ENCODE measurements at places on chromosomes 16 and 17.

- no peak for DNase-seq
These were observed 183.8 kb upstream of the CHMP6 start for GRCh38 chr17:80807882-80808281.

DNA sequence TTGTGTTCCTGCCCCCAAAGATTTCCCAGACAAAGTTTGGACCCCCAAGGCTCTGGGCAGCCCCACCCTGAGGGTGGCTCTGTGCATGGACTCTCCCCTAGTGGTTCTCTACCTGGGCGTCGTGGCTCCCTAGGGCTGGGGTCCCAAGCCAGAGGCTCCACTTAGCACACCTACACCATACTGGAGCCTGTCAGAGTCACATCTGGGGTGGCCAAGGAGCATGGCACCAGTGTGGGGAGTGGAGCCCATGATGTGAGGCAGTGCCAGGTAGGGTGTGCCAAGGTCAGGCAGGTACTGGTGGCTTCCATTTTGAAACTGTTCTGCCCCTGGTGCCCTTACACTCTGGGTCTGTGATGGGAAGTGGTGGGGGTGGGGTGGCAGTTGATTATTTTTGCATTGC is 109.9 kb upstream of the GNAO1 start:
- no peak for DNase-seq

GRCh38 chr17:44864831-44865230 is 17.1 kb downstream of the HIGD1B start:
- no peak for DNase-seq

GRCh38 chr17:82823004-82823403 is 16.8 kb downstream of the ZNF750 start:
- no peak for DNase-seq

DNA sequence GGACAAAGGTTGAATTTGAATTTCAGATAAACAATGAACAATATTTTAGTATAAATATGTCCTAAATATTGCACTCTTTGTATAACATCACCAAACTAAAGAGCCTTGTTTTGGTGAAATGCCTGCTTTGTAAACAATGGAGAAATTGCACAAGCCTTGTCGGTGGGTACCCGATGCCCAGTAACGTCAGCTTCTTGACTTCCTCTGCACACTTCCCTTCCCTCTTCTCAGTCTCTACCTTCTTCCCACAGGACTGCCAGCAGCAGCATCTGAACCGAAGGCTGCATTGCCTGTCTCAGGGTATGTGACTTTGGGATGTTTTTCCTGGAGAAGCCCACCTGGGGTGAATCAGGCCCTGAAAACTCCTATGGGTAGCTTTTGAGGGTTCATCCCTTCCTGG is 113.9 kb downstream of the UTP18 start:
- no peak for DNase-seq

- no peak for DNase-seq
These were observed 59.9 kb downstream of the PRMT7 start for GRCh38 chr16:68370581-68371275.

GRCh38 chr16:1468426-1468810 is 6.4 kb downstream of the CLCN7 start:
- DNase-seq = no peak

- DNase-seq = no peak
These were observed 77.3 kb upstream of the NLRP1 start for GRCh38 chr17:5661491-5662125.

GRCh38 chr17:17237026-17237799 is at the start of gene FLCN:
FLCN (minus strand) TSS chr17:17237168; CDS start chr17:17228137, 9,031 bp downstream.
- peak; percentile 89 for DNase-seq

DNA sequence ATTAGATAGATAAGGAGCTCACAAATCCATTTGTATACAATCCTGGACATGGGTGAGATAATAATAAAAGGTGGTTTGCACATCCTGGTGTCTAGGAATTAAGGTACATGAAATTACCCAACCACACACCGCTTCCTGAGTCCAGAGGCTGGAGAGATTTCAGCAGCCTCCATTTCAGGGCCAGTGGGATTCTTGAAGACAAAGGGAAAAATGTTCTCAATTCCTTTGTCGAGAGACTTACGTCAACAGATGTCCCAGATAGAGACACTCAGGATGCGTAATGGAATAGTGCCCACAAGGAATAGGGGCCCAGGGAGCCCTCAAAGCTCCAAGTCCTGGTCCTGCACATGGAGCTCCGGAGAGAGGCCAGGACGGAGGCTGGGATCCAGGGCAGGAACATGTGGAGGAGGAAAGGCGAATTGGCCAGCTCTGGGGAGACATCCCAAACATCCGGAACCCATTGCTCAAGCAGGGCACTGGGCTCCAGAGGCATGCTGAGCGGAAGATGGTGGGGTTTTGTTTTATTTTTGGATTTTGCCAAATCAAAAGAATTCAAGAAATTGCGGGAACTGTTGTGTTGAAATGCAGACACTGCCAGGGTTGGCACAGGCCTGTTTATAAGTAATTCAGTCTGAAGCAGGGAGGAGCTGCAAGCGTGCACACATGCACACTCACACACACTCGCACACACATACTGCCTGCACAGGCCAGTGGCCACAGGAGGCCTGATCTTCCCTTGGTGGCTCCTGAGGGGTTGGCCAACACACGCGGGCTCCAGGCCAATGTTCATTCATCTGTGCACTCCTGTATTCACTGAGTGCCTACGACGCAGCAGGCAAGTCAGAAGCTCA is 97.2 kb downstream of the NOG start:
- no peak for DNase-seq

GRCh38 chr17:81854974-81855774 is 5.2 kb downstream of the P4HB start:
- DNase-seq = no peak

DNA sequence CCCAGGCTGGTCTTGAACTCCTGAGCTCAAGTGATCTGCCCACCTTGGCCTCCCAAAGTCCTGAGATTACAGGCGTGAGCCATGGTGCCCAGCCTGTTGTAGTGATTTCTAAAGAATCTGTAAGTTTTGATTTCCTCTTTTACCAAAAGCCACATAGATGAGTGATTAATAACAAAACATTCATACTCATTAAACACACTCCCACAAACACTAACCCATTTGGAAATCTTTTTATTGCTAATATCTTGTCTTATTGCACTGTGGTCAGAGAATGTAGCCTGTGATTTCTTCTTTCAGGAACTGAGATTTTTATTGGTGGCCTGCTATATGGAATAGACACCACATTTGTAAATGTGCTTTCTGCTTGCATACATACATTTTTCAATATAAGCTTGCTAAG is 31.6 kb downstream of the MYH10 start:
- DNase-seq = no peak

DNA sequence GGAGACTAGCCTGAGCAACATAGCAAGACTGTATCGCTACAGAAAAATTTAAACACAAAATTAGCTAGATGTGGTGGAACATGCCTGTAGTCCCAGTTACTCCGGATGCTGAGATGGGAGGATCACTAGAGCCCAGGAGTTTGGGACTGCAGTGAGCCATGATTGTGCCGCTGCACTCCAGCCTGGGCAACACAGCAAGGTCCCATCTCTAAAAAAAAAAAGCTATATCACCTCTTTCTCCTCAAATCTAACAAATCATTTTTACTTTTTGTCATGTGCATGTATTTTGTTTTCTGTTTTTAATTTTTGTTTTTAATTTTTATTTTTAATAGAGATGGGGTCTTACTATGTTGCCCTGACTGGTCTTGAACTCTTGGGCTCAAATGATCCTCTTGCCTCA is 5.9 kb downstream of the DUS2 start:
- DNase-seq = no peak

- DNase-seq = no peak
These were observed 192.9 kb upstream of the C17orf78 start for GRCh38 chr17:37182786-37183465.

GRCh38 chr17:71184716-71185115 is 936.1 kb upstream of the SOX9 start:
- no peak for DNase-seq

DNA sequence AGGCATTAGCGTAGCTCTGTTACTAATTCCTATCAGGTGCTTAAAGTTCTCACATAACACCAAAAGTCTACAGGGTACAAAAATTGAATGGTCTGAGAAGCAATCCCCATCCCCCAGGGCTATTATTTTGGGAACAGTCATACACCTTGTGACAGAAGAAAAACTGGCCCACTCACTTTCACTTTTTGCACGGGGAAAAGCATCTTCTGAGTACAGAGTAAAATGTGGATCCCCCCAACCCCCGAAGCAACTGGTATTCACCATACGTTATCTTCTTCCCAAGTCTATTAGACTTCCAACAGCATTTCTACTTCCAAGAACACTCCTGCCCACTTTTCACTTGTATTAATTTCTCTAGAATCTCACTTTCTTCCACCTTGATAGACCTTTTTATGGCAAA is 11.8 kb downstream of the GGA3 start:
- DNase-seq = no peak

DNA sequence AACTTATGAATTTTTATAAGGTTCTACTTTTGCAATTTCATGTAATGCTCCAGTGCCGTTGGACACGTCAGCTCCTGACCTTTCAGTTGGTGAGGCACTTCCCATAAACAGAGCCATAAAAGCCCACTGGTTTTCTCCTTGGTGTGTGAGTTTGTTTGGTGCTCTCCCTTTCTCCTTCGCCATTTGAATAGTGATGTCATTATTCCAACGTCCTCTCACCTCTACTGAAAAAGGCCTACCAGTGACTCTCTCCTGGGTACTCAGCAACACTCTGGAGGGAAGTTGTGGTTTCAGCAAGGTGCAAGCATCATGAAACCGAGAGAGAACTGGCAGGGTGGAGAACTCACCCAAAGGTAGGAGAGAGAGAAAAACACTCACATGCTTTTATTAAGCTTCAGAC is 29.6 kb upstream of the HNF1B start:
- no peak for DNase-seq

GRCh38 chr17:42188749-42189650 is 3.7 kb upstream of the HCRT start:
- DNase-seq = no peak

GRCh38 chr16:15572329-15573001 is 70.5 kb downstream of the MARF1 start:
- DNase-seq = no peak

DNA sequence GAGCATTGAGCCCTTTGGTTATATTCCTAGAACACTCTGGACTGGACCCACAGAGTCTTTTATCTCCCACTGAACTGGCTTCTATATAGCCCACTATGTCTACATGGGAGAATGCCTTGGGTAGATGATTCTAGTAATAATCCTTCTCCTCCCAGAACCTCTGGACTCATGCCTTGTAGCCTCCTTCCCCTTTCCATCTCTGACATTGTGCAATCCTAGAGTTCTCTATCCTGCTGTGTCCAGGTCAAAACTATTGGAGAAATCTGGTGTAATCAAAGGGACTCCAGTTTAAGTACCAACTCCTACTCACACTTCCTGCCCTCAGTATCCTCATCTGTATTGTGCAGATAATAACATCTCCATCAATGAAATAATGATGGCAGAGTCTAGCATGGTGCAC is 9.1 kb downstream of the RCVRN start:
- no peak for DNase-seq

DNA sequence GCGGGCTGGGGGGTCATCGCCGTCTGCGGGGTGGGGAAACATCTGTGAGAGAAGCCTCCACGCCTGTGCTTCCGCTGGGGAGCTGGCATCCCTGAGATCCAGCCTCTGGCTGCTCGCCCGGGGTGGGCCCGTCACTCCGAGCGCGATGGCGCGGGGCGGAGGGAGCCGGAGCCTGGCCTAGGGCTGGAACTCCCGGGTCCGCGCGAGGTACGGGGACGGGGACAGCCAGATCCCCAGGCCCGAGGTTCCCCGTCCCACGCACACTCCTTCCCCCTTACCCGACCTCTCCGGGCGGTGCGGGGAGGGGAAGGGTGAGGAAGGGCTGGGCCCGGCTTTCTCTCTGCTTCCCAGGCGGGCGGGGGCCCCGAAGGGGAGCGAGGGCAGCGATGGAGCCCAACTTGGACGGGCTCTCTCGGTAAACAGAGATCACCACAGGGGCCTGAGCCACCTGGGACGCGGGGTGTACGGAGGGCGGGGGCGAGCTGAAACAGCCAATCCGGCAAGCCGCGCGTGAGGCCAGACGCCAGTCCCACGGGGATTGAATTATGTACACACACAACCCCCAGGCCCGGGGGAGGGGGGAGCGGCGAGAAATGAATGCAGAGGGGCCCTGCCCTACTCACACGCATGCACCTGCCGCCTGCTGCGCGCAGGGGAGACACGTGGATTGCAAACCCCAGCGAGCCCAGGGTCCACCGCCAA is at the start of gene SLC16A11:
SLC16A11 (minus strand) TSS at position 596 of the 702 bp plus-strand sequence; CDS start at position 17, 579 bp downstream.
- DNase-seq = no peak

DNA sequence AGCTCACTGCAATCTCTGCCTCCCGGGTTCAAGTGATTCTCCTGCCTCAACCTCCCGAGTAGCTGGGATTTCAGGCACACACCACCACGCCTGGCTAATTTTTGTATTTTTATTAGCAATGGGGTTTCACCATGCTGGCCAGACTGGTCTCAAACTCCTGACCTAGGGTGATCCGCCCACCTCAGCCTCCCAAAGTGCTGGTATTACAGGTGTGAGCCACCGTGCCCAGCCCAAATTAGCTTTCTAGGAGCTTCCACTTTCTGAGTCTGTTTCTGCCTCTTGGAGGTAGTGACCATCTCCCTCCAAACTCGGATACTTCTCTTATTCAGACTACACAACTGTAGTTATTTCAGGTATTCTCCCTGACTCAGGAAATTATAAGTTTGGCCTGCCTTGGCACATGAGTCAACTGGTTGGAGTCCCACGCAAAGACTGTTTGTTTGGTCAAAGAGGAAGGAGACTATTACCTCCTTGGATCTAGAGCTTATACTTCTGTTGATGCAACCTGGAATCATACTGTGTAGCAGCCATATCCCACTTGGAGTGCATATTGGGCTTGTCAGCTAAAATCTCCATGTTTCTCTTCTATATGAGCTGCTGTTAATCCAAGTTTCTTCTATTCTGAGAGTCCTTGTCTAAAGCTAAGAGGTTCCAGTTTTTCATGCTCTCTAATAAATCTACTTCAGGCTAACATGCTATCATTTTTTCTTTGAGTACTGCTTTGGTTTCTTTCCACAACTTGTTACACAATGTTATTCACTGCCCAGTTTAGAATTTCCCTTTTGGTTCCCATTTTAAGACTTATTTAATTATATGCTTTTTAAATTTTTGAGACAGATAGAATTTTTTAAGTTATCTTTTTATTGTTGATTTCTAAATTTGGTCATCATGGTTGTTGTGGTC is 7.5 kb downstream of the IL4R start:
- no peak for DNase-seq

- DNase-seq = no peak
These were observed 15.5 kb upstream of the TIMP2 start for GRCh38 chr17:78940708-78941107.

- DNase-seq = peak; percentile 17
These were observed 54.5 kb downstream of the NKD1 start for GRCh38 chr16:50602531-50603205.

- no peak for DNase-seq
These were observed 870.4 kb downstream of the CDH8 start for GRCh38 chr16:61165797-61166196.
